ENCODE measurements at places on chromosomes 1 and 21.

DNA sequence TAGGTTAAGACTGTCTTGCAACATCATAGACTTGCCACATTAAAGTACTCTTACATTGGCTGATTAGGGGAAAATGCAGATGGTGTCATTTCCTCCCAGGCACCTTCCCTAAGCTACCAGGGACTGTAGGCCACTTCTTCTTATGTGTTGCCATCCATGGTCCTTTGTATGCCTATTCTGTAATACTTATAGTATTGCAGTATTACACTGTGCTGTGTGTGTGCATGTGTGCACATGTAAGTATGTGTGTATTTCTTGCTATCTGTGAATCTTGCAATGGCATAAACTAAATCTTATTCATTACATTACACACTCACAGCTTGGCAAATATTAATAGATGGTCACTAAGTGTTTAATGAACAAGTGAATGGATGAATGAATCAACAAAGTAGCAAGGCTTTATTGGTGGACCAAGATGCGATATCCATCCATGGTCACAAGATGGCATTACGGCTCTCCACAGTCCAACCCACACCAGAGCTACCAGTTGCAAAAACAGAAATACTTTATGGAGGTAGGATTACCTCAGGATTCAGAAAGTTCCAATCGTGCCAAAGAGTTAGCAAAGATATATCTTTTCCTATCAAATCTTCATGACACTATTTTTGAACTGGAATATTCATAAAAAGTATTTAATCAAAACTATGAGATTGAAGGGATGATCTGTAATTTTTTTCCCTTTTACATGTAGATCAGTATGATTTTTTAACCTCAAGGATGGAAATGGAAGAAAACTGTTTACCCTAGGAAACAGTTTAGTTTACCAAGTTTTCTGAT is 160.2 kb downstream of the DENND1B start:
- no peak for DNase-seq

DNA sequence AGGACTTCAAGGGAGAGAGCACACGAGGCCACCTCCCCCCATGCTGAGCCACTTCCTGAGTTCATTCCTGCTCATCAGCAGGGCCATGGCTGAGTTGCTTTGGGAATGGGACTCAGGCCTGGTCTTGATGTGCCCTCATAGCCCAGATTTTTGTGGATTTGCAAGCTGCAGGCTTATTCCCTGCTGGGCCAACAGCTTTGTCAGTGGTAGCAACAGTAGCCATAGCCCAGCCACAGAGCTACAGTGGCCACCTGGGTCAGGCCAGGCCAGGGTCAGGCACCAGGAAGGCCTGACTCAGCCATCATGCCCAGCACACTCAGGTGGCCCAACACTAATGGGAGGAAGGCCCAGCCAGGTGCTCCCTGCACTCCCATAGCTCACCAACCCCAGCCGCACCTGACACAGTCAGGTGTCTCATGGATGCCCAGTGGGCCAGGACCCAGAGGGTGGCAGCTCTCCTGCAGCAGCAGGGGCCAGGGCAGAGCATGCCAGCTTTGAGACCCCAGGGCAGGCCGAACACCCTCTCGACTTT is 33.5 kb downstream of the EPHA2 start:
- no peak for DNase-seq

DNA sequence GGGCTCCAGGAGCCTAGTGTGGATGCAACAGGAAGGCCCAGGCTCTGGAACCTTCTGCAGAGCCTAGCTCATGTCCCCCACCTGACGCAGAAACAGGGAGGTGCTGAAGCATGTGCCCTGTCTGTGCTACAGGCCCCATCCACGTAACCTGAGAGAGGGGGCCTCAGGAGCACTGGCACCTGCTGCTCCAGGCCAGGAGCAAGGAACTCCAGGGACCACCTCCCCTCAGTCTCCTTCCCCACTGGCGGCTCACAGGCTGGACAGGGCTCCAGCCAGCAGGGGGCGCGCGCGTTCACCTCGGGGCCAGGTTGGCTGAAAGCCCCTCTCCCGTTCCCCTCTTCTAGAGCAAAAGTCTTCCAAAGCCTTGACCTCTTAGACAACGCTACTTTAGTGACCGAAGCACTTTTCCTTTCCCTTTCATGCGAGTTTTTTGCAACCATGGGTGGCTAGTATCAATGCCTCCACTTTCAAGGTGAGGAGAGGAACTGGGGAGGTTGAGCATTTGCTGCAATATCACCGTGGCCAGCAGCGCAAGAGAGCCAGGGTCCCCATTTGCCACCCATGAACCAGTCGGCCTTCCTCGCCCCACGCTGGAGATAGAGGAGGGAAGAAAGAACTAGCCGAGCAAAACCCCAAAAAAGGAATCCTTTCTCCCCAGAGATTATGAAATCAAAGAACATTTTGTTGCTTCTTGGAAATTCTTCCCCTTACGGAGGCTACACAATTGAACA is 52.4 kb upstream of the GPR157 start:
- peak; percentile 34 for DNase-seq

- DNase-seq = peak; percentile 25
Observed at GRCh38 chr1:179867493-179868330, 9.9 kb downstream of the TOR1AIP2 start.

- DNase-seq = no peak
Observed at GRCh38 chr21:20971296-20971921, 26.8 kb upstream of the NCAM2 start.

GRCh38 chr1:19643121-19643520 is 990 bp upstream of the NBL1 start:
- no peak for DNase-seq

DNA sequence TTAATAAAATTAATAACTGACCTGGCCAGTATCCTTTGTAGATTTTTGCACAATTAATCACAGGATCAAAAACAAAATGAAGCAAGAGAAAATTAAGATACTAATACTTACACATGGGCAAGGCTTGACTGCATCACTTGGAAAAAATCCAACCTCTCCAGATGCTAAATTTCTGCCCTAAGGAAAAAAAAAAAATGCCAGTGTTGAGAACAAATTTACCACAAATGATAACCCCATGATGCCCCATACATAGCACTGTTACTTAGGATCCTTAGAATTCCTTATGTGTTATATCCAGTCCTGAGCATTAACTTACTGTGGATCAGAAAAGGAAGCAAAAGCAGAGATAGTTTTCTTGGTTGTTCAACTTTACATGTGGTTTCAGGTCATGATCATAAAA is 347.5 kb downstream of the VAV3 start:
- no peak for DNase-seq

DNA sequence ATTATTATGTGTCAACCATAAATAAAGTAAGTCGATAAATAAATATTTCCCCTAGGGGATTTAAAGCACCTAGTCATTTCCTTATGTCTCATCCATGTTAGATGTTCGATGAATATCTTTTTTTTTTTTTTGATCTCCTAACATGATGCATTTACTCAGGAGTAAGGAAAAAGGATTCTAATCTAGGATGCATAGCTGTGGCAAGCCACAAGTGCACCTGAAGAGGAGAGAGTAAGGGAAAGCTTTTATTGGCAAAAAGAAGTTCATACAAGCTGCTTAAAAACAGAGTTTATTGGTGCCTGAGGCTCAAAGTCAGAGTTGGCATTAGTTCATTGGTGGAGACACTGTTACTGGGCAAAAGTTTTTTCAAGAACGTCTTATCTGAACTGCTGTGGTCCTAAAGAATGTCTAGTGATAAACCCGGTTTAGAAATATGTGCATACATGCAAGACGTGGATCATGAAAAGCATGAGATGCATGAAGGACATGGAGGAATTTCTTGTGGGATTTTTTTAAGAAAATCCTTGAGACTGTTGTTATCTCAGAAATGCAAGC is 51.7 kb downstream of the SWT1 start:
- no peak for DNase-seq

- no peak for DNase-seq
Observed at GRCh38 chr1:55300975-55301374, 85.8 kb upstream of the USP24 start.

GRCh38 chr1:181763736-181764135 is 280.4 kb downstream of the CACNA1E start:
- DNase-seq = no peak

DNA sequence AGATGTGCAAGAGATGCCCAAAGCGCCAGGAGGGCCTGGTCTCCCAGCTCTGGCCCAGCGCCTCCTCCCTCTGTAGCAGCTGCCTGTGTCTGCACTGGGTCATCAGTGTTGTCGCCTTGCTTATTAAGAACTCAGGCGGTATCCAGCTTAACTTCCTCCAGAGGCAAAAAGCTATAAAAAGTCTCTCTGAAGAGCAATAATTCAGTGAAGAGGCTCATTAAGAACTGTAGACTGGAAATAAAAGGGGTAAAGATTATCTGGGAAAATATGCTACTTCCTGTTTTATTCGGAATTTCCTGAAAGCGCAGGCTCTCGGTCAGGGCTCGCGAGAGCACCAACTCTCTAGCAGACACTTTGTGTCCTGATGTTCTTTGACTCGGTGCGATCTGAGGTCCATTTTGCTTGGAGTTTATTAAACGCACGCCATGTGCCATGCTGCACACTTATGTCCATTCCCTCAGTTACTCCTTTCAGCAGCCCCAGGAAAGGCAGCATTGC is 70.4 kb downstream of the MRPS6 start:
- no peak for DNase-seq

DNA sequence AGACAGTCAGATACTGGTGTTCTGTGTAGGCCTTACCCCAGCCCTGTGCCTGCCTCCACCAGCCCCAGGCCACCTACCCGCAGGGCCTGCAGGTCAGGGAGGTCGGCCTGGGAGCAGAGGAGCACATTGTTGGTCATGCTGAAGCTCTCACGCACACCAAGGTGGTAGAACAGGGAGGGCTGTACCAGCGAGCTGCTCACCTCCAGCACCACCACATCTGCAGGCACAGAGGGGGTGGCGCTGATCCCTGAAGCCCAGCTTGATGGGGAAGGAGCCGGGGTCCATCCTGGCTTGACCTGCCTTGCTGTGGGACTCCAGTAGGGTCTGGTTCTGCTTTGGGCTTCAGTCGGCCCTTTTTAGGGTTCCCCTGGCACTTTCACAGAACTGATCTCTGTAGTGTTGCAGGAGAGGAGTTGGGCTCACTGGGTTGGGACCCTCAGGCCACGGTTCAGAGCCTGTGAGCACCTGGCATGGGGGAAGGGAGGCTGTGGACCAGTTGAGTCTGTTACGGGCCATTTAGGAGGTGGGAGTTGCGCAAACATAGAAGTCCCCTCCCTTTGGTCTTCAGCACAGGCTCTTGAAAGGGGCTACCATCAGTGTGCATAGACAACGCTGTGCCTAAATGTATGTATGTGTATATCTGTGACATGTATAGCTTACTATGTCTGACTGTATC is 1.9 kb downstream of the MAP3K6 start:
- DNase-seq = no peak

DNA sequence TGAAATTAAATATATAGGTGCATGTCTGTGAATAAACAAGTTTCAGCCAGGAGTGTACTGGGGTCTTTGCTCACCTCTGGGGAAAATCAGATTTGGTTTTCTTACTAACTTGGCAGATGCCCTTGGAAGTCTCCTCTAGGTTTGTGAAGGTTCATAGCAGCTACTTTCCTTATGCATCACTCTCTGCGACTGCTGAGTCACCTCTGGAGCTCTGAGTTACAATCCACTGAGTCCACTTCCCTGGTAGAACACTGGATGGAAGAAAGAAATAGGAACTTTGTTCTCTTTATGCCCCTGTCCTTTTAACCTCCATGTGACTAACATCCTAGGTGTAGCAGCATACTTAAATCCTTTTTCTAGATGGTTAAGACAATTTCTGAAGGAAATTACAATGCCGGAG is 4.4 kb upstream of the FASLG start:
- no peak for DNase-seq

- DNase-seq = no peak
Observed at GRCh38 chr21:27536319-27536718, 569.4 kb upstream of the ADAMTS5 start.

DNA sequence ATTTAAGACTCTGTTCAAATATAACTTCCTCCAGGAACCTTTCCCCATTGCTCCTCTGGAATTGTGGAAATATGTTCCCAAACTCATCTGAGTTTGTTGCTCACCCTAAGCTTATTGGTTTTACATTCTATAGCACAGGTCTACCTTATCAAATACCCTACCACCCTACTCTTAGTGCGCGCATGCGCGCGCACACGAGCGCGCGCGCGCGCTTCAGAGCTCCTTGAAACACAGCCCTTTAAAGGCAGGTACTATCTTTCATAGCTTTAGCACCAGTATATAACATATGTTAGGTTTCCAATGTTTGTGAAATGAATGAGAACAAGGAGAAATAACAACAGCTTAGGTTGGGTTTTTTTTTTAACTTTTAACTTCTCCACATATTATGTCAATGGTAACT is 3.5 kb downstream of the IPP start:
- DNase-seq = no peak

DNA sequence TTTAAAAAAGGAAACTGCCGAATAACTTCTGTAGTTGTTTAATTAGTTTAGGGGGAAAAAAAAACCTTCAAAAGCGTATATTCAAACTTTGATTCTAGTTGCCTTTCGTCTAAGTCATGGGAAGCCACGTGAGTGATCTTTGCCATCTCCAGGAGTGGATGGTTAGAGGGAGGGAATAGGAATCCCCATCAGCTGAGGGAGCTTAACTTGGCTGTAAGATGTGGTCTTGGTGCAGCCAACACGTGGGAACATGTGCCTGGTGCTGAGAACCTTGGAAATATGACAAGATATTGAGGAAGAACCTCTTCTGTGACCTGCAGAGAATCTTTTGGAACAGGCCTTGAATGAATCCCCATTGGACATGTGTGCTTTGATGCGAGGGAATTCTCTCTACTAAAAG is 1.7 kb downstream of the BACE2 start:
- DNase-seq = no peak

GRCh38 chr1:15353839-15354579 is 55.7 kb upstream of the EFHD2 start:
- DNase-seq = no peak

DNA sequence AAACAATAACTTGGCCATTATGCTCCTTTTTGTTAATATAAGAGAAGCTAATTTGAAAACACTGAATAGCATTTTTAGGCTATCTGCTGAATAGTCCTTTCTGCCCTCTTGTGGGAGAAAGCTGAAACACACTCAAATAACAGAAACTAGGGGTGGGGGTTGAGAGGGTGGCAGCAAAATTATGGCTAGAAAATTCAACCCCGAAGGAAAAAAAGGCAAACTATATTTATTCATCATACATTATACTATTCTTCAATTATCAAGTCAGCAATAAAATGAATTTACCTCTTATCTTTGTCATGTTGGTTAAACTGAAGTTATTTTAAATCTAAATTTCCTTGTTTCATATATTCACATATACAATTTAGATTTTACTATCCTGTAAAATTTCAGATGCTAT is 255.9 kb downstream of the FAF1 start:
- DNase-seq = no peak

DNA sequence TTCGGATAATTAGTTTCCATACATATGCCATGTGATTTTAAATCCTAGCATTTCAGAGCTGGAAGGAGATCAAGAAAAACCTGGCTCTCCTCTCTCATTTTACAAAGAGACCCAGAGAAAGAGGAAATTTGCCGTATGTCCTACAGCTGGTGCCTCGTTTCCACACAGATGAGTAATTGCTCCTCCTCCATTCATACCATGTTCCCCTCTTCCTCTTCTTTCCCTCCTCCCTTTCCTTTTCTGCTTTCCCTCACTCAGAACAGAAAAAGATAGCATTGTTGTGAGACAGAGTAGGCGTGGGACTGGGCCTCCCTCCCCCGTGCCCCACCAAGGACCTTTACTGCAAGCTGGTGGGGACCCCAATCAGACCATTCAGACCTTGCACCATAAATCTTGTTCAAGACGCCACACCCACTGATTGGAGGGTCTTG is 13.7 kb upstream of the SLC44A3 start:
- DNase-seq = no peak

- DNase-seq = no peak
Observed at GRCh38 chr1:170049176-170049800, 25.2 kb downstream of the KIFAP3 start.

- no peak for DNase-seq
Observed at GRCh38 chr1:153397051-153397923, 6.4 kb upstream of the S100A8 start.

- no peak for DNase-seq
Observed at GRCh38 chr1:221169447-221169889, 290.2 kb downstream of the HLX start.

Data from CD8-positive, alpha-beta memory T cell (primary cell).